ENCODE measurements at places on chromosomes 7 and 10. TPM values are rescaled to one million over a fixed set of nuclear protein-coding genes. Genes with fewer than 3 reads are reported as not detected.

DNA sequence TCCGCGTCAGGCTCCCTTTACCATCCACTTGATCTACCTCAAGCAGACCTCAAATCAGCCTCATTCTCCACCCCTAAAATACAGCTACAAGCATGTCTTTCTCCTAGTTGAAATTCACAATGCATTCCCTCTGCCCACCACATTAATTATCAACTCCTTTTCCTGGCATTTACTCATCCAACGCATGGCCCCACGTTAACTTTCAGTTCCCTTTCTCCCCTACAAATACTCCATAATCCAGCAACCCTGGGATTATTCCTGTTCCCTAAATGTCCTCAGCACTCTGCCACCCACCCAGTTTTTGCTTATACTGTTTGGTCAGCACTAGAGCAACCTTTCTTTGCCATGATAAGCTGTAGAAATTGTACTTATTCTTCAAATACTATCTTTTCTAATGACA lies 5.7 kb upstream of the VIM start:
- H3K36me3 ChIP-seq = no peaks in the 10 kb centered on the region
- no peak overlapping the region for H3K4me3 ChIP-seq
- peak; percentile 47 for DNase-seq
- peaks cover 17% of the 10 kb centered on the region for H3K4me1 ChIP-seq

DNA sequence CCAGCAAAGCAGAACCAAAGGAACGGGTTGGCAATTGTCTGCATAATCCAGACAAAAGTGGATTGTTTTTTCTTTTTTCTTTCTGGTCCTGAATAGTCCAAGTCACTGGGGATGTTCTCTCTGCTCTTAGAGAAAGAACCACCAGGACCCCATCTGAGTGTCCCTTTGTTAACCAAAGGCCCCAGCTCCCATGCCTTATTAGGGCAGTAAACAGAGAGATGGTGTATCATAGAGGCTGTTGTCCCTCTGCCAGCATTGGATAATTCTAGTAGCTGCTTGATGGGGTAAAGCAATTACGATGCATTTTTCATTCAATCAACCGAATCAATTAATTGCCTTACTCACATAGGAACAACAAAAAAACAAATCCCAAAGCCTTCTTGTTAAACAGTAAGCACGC lies 213.0 kb downstream of the BUB3 start:
- no peaks in the 10 kb centered on the region for H3K4me1 ChIP-seq
- no peak for DNase-seq
- no peaks in the 10 kb centered on the region for H3K27me3 ChIP-seq
- no peak overlapping the region for H3K27ac ChIP-seq

DNA sequence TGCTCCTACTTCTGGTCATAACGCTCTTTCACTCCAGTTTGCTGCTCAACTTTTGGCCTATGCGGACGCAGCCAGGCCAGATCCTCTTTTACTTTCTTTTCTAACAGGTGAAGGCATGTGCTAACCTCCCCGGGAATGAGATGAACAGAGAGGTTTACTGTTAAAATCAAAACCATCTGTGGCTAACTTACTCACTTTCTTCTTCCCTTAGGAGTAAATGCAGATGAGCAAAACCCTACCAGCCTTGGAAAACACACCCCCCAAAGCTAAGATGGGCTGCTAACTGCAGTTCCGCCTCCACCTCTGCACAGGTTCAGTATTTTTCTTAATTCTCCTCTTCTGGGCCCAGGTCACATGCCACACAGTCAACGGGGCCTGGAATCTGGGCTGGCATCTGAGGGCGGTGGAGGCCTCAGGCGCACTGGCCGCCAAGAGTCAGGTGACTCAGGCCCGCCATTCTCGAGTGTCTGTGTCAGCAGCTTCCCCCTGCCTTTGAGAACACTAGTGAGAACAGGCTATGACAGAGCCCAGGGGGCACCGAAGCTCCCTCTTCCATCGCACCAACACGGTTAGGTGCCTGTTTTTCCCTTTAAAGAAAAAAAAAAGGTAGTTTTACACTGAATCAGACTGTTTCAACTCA lies 11.1 kb downstream of the FAM53B start:
- DNase-seq = peak; percentile 66
- no peaks in the 10 kb centered on the region for H3K36me3 ChIP-seq
- no peak overlapping the region for H3K4me3 ChIP-seq

GRCh38 chr7:157431951-157432540 lies 95.2 kb downstream of the DNAJB6 start:
- H3K36me3 ChIP-seq = no peaks in the 10 kb centered on the region
- H3K27me3 ChIP-seq = no peaks in the 10 kb centered on the region
- H3K4me3 ChIP-seq = no peak overlapping the region
- no peaks in the 10 kb centered on the region for H3K4me1 ChIP-seq

DNA sequence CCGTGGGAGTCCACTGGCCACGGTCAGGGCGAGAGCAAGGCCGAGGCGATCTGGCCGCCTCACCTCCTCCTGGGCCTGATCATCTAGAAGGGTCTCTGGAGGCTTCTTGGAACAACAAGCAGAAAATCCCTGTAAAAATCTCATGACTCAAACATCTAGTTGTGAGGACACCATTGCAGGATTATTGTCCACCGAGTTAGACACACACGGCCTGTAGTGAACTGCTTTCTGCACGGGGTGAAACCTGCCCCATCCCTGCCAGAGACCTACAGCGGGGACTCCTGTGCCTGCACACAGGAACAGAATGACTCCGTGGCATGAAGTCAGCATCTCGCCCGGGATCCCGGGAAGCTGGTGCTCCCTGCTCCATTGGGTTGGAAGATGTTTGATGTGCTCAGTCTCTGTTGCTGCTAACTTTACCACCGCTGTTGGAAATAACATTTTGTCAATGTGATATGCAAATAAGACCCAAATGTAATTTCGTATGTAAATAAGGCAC lies 267.0 kb upstream of the TCERG1L start:
- H3K27ac ChIP-seq = no peak overlapping the region
- no peak for DNase-seq
- H3K4me3 ChIP-seq = no peak overlapping the region
- no peaks in the 10 kb centered on the region for H3K4me1 ChIP-seq
- no peaks in the 10 kb centered on the region for H3K27me3 ChIP-seq

DNA sequence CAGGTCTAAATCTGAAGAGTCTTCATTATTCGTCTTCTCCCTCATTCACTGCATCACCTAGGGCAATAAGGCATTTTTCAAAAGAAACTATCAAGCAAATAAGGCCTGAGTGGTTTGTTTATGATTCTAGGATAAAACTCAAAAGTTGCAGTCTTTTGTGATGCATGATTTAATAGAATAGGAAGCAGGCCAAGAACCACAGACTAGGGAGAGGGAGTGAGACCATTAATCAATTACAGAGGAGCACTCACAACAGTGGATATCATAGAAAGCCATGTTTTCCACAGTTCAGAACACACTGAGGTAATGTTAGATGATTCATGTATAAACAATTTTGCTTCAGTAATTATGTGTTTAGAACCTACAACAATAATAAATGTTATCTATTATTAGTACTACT lies 87.8 kb upstream of the LRRTM3 start:
- peak; percentile 70 for DNase-seq
- H3K4me1 ChIP-seq = no peaks in the 10 kb centered on the region
- H3K4me3 ChIP-seq = no peak overlapping the region
- H3K27ac ChIP-seq = no peak overlapping the region
- H3K36me3 ChIP-seq = no peaks in the 10 kb centered on the region

DNA sequence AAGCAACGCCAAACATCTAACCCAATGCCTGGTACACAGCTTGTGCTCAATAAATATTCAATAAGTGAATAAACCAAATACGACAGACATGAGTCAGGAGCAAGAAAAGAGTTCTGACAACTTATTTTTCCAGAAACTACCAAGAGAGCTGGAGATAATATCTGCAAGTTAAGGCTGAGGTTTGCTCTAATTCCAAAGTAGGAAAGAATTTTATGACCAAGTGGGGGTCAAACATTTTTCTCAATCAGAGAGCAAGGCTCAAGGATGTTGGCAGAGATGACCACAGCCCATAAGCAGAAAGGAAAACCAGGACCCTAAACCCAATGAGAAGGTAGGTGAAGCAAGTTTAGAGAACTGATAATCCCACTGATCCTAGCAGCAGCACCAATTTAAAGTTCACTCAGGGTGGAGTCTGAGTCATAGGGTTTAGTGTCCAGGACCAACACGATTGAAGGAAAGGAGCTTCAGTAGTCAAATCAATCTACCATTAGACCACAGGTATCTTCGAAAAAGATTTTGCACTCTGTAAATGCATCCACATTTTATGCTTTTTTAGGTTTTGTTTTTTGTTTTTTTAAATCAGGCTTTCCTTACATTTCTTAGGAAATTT lies 49.3 kb upstream of the KCNIP2 start:
- H3K27me3 ChIP-seq = no peaks in the 10 kb centered on the region
- H3K27ac ChIP-seq = no peak overlapping the region
- no peak for DNase-seq

DNA sequence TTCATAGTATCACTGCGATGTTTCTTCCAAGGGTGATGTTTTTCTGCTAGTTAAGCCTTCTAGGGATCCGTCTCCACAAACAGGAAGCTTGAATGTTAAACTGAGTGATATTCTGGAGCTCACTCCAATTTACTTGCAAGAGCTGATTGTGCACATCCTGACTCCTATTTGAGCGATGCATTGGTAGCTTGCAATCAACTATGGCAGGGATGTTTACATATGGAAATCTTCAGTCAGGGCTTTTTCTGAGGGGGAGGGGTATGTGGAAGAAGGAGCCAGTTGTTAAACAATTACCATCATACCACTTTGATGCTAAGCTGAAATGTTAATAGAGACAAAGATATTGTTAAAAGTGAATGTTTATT lies 43.2 kb upstream of the NXPH1 start:
- DNase-seq = no peak
- no peaks in the 10 kb centered on the region for H3K4me1 ChIP-seq
- H3K27me3 ChIP-seq = no peaks in the 10 kb centered on the region
- H3K4me3 ChIP-seq = no peak overlapping the region
- H3K27ac ChIP-seq = no peak overlapping the region
- no peaks in the 10 kb centered on the region for H3K36me3 ChIP-seq

- H3K27ac ChIP-seq = no peak overlapping the region
- H3K4me3 ChIP-seq = no peak overlapping the region
- H3K27me3 ChIP-seq = no peaks in the 10 kb centered on the region
- DNase-seq = no peak
Observed at GRCh38 chr10:116157485-116157884, 115.5 kb downstream of the GFRA1 start.

- H3K4me3 ChIP-seq = no peak overlapping the region
- no peaks in the 10 kb centered on the region for H3K36me3 ChIP-seq
- no peaks in the 10 kb centered on the region for H3K27me3 ChIP-seq
- peaks cover 5% of the 10 kb centered on the region for H3K4me1 ChIP-seq
Observed at GRCh38 chr7:124456286-124456685, 309.3 kb downstream of the GPR37 start.

- H3K4me3 ChIP-seq = no peak overlapping the region
- H3K27ac ChIP-seq = no peak overlapping the region
- DNase-seq = no peak
Observed at GRCh38 chr10:78063236-78063635, 29.6 kb downstream of the RPS24 start.

DNA sequence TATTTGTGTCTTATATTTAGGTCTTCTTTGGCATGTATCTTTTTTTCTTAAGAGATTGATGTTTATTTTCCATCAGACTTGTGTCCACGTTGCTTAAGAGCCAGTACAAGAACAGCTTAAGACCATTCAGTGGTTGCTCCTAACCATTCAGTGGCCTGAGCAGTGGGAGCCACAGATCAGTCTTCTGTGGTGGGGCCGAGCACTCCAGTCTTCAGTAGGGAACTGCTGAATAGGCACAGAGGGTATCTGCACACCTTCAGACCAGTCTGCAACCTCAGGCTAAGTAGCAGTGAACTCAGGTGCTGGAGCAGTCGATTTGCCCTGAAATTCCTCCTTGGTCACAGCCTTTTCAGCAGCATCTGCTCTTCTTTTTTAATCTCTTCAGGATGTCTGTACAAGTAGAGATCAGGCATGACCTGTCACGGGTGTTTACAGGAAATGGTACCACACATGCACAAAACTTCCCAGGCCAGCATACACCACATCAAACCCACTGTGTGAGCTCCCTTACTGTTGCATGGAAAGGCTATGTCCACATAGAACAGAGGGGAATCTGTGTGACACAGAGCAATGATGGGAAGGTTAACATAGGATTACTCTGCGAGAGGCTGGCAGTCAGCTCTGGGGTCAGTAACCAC lies 51.5 kb downstream of the FAM107B start:
- H3K27ac ChIP-seq = no peak overlapping the region
- no peak overlapping the region for H3K4me3 ChIP-seq
- H3K4me1 ChIP-seq = no peaks in the 10 kb centered on the region

GRCh38 chr10:132030898-132031463 lies 34.8 kb upstream of the JAKMIP3 start:
- H3K27ac ChIP-seq = no peak overlapping the region
- no peaks in the 10 kb centered on the region for H3K4me1 ChIP-seq
- H3K4me3 ChIP-seq = no peak overlapping the region
- H3K36me3 ChIP-seq = no peaks in the 10 kb centered on the region

GRCh38 chr7:118995350-118995749 lies 770.8 kb downstream of the ANKRD7 start:
- no peaks in the 10 kb centered on the region for H3K27me3 ChIP-seq
- H3K27ac ChIP-seq = no peak overlapping the region
- DNase-seq = no peak
- no peaks in the 10 kb centered on the region for H3K4me1 ChIP-seq

DNA sequence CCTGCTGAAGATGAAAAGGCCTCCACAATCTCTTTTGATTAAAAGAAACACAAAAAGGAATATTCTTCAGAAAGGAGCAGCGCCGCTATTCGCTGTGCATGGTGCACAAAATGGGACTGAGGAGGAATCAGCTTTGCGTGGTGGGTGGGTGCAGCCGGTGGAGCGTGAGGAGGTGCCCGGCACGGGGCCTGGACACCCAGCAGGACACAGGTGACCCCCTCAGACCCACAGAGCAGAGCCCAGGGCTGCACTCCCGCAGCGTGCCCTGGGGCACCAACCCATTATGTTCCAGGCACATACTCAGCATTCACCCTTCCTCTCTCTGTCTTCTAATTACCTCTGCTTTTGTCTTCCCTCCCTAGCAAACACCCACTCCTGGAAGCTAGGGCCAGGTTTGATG lies 238.0 kb upstream of the PPP2R2D start:
- H3K27me3 ChIP-seq = no peaks in the 10 kb centered on the region
- H3K27ac ChIP-seq = no peak overlapping the region
- DNase-seq = no peak
- no peak overlapping the region for H3K4me3 ChIP-seq

GRCh38 chr7:129607471-129608120 lies 3.9 kb upstream of the NRF1 start:
- no peak overlapping the region for H3K4me3 ChIP-seq
- no peak for DNase-seq
- H3K27me3 ChIP-seq = no peaks in the 10 kb centered on the region
- H3K36me3 ChIP-seq = no peaks in the 10 kb centered on the region

GRCh38 chr7:88429382-88429781 lies 122.7 kb upstream of the STEAP4 start:
- no peak overlapping the region for H3K27ac ChIP-seq
- H3K27me3 ChIP-seq = no peaks in the 10 kb centered on the region
- DNase-seq = no peak
- H3K36me3 ChIP-seq = no peaks in the 10 kb centered on the region
- no peaks in the 10 kb centered on the region for H3K4me1 ChIP-seq

- no peaks in the 10 kb centered on the region for H3K27me3 ChIP-seq
- no peak overlapping the region for H3K27ac ChIP-seq
- peaks cover 4% of the 10 kb centered on the region for H3K36me3 ChIP-seq
Observed at GRCh38 chr10:29517352-29517923, 117.3 kb downstream of the SVIL start.

CPEB3 gene
- total RNA-seq = 0.66 TPM

PRLHR gene
- total RNA-seq = not detected

CC2D2B gene
- total RNA-seq = 0.33 TPM

IL2RA gene
- not detected for total RNA-seq

ASAH2B gene
- total RNA-seq = 2.3 TPM

SOSTDC1 gene
- total RNA-seq = not detected

OR2A12 gene
- total RNA-seq = not detected

CACNA2D1 gene
- total RNA-seq = 64.4 TPM

SFRP5 gene
- total RNA-seq = not detected

EBF3 gene
- under 0.01 TPM for total RNA-seq
